ENCODE measurements at places on chromosomes 6 and 20. TPM values are rescaled to one million over a fixed set of nuclear protein-coding genes. Genes with fewer than 3 reads are reported as not detected.

Gene PAK5
- total RNA-seq, result not detected

Gene FNDC1
- total RNA-seq, result 30.5 TPM

Gene PNLDC1
- total RNA-seq, result 0.65 TPM

Gene COL21A1
- total RNA-seq, result 1.0 TPM

Gene ETV7
- total RNA-seq, result 6.7 TPM

Gene PRSS35
- total RNA-seq, result 2.9 TPM

Gene MYMX
- total RNA-seq, result not detected

Gene SLC22A2
- total RNA-seq, result not detected

Gene IRAK1BP1
- total RNA-seq, result 9.9 TPM

Gene VGLL2
- not detected for total RNA-seq

Gene TNF
- total RNA-seq, result not detected

Gene GNAS-AS1
- total RNA-seq, result 0.39 TPM

Gene MMP24
- 1.4 TPM for total RNA-seq

Gene TMEM200A
- 54.5 TPM for total RNA-seq

Gene RNF182
- total RNA-seq, result 0.13 TPM

Gene TAPBP
- total RNA-seq, result 85.3 TPM

Gene RCAN2
- 2.1 TPM for total RNA-seq

Gene IL17A
- not detected for total RNA-seq

Gene PPP1R3G
- total RNA-seq, result 2.1 TPM

Gene RAET1L
- total RNA-seq, result not detected

Gene HUS1B
- 1.0 TPM for total RNA-seq

Gene RIPPLY2
- under 0.01 TPM for total RNA-seq

Gene NKX2-2
- not detected for total RNA-seq

Gene SAMD5
- 2.8 TPM for total RNA-seq

Gene LY6G6D
- total RNA-seq, result not detected

Gene TRIM15
- total RNA-seq, result not detected

Gene SAMD3
- total RNA-seq, result 0.39 TPM

Gene SSTR4
- total RNA-seq, result not detected

Gene RAET1G
- total RNA-seq, result 9.4 TPM

Gene NKX2-4
- total RNA-seq, result not detected

Gene HLA-DRB1
- 0.86 TPM for total RNA-seq

Gene PHF3
- 61.2 TPM for total RNA-seq

Gene NXT1
- total RNA-seq, result 12.0 TPM

Gene CYP21A2
- total RNA-seq, result not detected

Gene GLP1R
- total RNA-seq, result not detected

Gene GCNT2
- 2.6 TPM for total RNA-seq

Gene STAU1
- total RNA-seq, result 69.9 TPM

Gene HCRTR2
- total RNA-seq, result not detected

Gene PCSK2
- total RNA-seq, result not detected

Gene POU5F1
- total RNA-seq, result 0.97 TPM

Gene TRIM10
- total RNA-seq, result not detected

Gene MYCT1
- total RNA-seq, result 0.13 TPM

Gene MCHR2
- not detected for total RNA-seq

Gene PKIB
- 0.13 TPM for total RNA-seq

Gene CRIP3
- not detected for total RNA-seq
